ENCODE measurements at places on chromosomes 2 and 18.

GRCh38 chr18:68738564-68738963 lies 23.7 kb upstream of the TMX3 start:
- DNase-seq: no peak

- peak; percentile 65 for DNase-seq
Measured at GRCh38 chr18:48539406-48540250, 797 bp downstream of the CTIF start.

DNA sequence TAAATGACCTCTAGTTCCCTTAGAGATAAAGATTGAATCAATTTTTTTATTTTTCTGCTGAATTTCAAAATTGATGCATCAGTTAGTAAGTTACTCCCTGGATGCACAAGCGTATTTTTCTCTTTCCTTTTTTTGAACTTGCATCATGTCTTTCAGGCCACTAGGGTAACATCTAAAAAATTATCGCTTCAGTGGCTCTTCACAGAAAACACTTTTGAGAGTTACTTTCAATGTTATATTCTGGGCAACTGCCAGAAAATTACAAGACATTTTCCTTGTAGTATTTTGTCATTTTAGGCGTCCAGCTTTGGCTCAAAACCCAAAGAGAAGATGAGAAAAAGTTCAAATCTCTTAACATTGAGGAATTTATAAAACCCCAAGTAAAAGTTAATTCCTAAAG lies 59.8 kb downstream of the DSEL start:
- DNase-seq: no peak

- DNase-seq: no peak
Measured at GRCh38 chr2:31312898-31313297, 78.9 kb downstream of the EHD3 start.

DNA sequence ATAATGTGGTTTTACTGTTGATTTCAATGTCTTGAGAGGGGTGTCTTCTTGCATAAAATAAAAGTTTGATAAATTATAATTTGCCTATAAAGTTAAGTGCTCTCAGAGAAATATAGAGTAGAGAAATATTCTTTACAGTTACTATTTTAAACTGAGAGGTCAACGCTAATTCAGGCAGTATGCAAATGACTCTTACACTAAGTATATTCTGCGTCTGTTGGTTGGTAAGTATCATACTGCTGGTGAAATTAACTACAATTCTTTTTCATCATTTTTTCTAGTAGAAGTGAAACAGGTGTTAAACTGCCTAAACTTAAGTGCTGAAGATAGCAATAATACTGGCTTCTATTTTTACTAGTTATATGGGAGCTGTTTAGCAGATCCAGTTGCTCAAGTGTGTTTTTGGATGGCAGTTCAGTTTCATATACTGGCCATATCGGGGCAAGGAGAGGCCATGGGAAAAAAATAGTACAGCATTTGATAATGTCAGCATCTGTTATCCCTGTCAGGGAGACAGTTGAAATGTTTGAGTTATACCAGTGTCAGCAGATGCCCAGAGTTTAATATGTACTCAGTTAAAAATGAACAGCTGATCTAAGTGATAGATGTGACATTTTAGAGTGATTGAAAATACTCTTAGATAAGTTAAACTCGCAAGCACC lies 86.2 kb downstream of the MIB1 start:
- DNase-seq: no peak

- DNase-seq: no peak
Measured at GRCh38 chr2:110219496-110220189, 7.3 kb upstream of the MTLN start.
